ENCODE measurements at places on chromosomes 3 and 15.
A peak's percentile ranks its signal among the peaks of the same experiment; 100 is the strongest.

DNA sequence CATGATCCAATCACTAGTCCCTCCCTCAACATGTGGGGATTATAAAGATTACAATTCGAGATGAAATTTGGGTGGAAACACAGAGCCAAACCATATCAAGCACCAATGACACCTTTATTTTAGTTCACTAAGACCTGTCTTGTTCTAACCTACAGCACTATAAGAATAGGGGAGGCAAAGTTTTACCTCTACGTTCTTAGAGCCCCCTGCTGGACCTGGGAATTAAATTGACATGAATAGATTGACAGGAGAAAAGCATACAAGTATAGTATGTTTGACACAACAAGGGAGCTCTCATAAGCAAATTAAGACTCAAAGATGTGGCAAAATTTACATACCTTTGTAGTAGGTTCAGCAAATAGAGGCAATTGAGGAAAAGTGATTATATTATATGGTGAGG, 974.4 kb upstream of the ALCAM start:
- no peak for DNase-seq

DNA sequence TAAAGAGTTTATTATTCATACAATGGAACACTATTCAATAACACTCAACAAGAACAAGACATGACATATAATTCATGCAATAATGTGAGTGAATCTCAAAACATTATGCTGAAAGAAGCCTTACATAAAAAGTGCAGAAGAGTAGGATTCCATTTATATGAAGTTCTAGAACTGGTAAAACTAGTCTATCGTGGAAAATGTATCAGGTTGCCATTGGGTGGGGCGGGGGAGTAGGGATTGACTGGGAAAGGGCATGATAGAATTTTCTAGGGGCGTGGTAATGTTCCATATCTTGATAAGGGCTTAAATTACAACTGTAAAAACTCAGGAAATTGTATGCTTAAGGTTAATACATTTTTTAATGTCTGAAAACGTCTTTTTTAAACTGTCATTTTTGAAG, 247.9 kb downstream of the SATB1 start:
- DNase-seq, result no peak

DNA sequence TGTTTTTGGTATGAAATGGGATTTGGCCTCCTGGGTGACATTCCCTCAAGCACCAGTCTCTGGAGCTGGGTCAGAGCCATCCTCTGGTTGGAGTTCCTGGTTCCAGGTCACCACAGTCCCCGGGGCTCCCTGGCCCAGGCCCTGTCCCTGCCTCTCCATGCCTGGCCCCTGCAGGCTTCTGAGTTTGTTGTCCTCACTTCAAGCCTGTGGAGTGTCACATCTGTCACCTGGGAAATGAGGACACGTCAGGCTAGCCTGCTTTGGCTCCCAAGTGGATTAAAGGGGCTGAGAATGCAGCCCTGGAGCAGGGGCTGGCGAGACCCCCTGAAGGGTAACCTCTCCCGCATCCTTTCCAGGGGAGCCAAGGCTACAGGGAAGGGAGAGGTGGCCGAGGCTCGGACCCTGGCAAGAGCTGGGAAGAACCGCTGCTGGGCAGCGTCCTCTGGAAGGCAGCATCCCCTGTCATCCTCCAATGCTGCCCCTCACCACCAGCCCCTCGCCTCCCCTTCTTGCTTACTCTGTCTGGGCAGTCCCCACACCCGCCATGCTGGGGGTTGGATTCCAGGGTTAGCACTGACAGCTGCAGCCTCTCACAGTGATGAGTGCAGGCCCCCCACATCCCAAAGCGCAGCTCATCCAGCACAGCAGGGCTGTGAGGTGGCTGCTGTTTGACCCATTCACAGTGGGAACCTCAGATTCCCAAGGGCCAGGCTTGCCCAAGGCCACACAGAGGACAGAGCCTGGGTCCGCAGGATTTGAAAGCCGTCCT, 75.5 kb upstream of the IQSEC1 start:
- no peak for DNase-seq

- no peak for DNase-seq
Measured at GRCh38 chr3:126353694-126354321, 3.4 kb downstream of the KLF15 start.

GRCh38 chr3:181919375-181919774, 207.7 kb downstream of the SOX2 start:
- no peak for DNase-seq

DNA sequence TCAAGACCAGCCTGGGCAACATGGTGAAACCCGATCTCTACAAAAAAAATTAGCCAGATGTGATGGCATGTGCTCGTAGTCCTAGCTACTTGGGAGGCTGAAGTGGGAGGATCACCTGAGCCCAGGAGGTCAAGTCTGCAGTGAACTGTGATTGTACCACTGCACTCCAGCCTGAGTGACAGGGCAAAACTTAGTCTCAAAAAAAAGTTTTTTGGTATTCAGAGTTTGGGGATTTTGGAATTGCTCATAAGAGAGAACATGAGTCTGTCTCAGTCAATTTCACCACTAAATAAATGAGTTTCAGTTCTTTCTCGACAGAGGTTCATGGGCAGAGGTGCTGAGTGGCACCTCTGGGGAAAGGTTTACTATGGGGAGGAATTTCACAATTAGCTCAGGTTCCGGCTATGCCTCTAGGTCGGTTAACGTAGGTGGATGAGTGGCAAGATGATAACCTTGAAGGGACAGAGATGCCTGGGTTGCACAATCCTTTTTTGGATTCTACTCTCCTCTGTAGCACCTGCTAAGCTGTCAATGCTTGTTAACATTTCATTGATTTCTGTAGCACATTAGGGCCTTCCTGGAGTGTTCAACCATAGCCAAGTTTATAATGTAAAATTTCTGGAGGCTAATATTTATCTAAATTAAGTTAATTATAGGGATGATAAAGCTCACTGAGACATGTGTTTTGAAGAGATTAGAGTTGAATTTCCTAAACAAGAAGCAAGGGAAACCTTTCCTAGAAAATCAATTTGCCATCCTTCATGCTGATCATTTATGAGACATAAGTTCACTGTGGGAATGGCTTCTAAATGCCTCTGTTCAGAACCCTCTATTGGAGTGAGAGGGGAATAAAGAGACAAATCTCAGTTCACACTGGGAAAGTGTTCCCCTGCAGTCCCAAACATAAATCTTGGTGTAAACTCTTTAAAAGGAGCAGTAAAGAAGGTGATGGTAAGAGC, 37.4 kb upstream of the DCP1A start:
- no peak for DNase-seq

DNA sequence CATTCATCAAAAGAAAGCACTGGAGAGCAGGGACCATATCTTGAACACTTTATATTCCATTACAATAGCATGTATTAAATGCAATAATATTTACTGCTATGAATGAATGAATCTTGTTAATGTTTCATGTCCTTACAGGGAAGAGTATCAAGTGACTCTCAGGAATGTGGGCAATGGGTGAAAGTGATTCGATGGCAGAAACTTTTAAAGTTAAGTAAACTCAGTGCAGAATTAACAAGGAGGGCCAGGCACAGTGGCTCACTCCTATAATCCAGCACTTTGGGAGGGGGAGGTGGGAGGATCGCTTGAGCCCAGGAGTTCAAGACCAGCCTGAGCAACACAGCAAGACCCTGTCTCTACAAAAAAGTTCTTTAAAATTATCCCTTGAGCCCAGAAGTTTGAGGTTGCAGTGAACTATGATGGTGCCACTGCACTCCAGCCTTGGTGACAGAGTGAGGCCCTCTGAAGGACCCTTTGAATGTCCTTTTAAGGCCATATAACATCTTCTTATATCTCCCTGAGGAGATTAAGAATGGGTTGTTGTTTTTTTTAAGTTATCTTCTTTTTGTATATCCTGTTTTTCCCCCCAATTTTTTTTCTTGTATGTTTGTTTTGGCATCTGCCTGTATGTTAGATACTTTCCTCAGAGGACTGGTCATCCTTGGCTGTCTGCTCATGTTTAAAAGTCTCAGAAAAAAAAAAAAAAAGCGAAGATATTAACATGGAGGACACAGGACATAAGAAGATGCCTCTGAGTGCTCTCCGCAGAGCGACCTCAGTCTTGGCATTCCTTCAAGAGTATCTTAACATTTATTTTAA, 9.6 kb upstream of the FSIP1 start:
- DNase-seq, result no peak

DNA sequence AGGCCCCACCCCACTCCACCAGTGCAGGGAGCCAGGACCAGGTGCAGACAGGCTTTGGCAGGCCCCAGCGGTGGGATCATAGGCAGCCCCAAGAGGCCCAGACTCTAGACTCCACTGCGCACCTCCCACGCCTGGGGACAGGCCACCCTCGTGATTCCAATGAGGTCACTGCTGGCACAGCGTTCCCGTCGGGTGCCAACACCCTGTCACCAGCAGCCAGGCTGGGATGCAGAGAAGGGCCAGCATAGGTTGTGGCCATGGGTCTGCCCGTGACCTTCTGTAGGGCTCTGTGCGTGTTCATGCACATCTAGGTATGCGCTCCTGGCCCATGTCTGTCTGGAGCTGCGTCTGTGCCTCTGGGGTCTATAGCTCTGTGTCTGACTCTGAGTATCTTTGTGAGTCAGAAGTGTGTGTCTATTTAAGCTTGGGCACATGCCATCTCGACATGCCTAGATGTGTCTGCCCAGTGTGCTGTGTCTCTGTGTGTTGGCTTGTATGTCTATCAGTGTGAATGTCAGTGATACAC, 13.0 kb downstream of the VIPR1 start:
- no peak for DNase-seq

- DNase-seq, result no peak
Measured at GRCh38 chr3:110487840-110488239, 583.8 kb upstream of the NECTIN3 start.

DNA sequence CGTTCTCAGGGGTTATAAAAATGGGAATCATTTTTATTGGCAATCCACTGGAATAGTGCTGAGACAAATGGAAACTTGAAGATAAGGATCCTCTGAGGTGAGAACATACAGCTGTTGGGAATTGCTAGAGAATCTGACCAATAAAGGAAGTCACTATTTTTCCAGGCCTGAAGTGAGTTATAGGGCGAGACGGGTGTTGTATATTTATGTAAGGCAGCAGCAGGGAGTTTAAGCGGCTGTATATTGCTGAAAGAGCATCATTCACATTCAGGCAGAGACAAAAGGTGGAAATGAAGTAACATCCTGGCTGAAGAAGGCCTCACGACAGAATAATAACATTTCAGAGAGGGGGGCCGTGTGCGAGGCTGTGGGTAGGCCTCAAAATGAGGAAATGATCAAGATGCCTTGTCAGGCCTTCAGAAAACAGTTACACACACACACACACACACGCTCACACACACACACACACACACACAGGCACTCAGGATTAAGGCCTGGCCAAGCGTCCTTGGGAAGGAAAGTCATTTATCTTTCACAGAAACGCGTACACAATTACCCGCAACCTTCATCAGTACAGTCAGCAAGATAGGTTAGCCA, 964.9 kb upstream of the NR2F2 start:
- DNase-seq, result no peak

GRCh38 chr15:61336026-61336638, 107.0 kb upstream of the RORA start:
- no peak for DNase-seq

DNA sequence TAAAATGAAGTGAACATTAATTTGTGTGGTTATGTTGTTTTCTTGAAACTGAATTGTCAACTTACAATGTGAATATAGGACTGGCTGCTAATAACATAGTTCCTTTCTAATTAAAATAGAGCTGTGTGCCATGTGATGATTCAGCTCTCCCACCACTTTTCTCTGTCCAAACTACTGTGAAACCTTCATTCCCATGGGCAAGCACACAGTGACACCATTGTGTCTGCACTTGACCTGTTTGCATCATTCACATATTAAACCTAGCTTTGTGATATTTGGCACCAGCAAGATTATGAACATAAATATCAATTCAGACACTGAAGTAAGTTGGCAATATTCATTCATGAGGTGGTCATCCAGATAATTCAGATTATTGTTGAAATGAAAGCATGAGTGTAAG, 78.8 kb upstream of the TCF12 start:
- no peak for DNase-seq

DNA sequence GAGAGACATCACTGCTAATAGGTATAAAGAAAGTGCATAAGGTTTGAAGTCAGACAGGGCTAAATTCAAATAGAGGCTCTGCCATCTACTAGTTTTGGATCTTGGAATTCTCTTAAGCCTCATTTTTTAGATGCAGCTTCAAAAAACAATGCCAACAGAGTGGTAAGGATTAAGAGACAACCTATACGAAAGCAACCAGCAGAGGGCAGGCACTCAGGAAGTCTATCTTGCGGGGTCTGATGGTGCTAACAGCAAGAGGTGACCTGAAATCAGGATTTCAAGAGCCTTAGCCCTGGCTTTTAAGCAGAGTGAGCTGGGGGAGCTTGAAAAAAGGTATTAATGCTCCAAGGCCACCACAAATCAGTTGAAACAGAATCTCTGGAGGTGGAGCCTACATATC, 40.7 kb downstream of the LDHAL6B start:
- peak; percentile 18 for DNase-seq

GRCh38 chr15:99305761-99306505, 54.7 kb downstream of the LRRC28 start:
- DNase-seq, result no peak

DNA sequence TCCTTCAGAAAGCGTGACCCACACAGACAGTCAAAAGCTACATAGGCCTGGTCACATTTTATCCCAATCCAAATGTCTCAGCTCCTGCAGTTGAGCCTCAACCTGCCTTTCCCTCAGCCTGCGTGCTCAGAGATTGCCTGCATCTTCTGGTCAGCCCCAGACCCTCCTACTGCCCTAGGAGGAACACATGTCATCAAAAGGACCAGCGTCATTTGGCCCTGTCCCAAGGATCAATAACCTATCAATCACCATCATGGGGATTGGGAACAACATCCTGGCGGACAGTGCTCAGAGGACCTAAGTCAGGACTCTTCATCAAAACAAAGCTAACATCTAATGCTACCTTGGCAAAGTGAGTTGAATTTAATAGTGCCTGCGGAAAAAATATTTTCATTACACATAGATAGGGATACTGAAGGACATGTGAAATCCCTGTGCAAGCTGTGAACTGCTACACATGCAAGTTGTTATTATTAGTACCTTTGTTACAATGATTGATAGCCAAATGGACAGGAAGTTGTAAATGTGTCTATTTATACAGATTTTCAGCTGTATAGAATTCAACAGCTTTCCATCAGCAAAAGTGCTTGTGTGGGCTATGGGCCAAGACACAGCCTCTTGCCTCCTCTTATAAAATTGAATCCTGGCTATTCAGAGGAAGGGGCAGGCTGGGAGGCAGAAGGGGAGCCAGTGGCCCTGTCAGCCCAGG, 47.7 kb downstream of the UMPS start:
- no peak for DNase-seq

GRCh38 chr15:26773067-26773877, 406 bp upstream of the GABRB3 start:
- no peak for DNase-seq

GRCh38 chr3:60316121-60316797, 935.0 kb downstream of the FHIT start:
- no peak for DNase-seq

DNA sequence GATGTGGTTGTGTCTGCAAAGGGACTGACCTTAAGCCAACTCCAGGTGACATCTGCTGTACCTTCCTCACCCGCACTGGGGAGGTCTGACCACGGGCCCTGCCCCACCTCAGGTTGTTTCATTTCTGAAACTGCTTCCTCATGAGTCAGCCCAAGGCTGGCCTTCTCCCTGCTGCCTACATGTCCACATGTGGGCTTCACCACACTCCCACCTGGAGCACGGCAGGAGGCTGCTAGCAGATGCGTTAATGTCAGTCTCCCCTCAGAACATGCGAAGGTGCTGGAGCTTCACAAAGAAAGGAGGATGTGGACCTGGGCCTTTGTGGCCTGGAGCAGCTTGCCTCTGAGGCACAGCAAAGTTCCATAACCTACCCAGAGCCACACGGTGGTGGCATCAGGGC, 69.4 kb upstream of the PLXNA1 start:
- no peak for DNase-seq

- no peak for DNase-seq
Measured at GRCh38 chr3:161630794-161631193, 134.2 kb downstream of the OTOL1 start.

Measured in stimulated activated CD4-positive, alpha-beta T cell treated with anti-CD3 and anti-CD28 coated beads, Interleukin-1b, Interleukin-23, amount 100 ng/mL, for 4 hours (primary cell).